ENCODE measurements at places on chromosomes 16 and 17.

GRCh38 chr17:36941265-36942010, 4.2 kb downstream of the LHX1 start:
- no peak for DNase-seq

GRCh38 chr16:12530302-12530701, 273.4 kb downstream of the CPPED1 start:
- DNase-seq, result no peak

DNA sequence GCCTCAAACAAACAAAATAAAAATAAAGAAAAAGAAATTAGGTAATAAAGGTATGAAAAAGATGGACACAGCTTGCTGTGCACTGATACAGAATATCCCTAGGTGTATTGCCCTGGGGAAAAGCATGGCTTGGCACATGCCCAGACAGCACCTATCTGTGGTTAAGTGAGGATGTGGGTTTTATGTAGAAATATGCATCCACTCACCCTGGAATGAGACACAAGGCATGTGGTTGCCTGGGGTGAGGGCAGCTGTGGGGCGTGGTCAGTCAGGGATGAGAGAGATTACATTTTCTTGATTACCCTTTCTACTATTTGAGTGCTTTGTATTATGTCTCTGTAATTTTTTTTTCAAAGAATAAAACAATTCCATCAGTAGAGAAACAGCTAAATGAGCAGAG, 6.9 kb downstream of the PLLP start:
- DNase-seq, result no peak

DNA sequence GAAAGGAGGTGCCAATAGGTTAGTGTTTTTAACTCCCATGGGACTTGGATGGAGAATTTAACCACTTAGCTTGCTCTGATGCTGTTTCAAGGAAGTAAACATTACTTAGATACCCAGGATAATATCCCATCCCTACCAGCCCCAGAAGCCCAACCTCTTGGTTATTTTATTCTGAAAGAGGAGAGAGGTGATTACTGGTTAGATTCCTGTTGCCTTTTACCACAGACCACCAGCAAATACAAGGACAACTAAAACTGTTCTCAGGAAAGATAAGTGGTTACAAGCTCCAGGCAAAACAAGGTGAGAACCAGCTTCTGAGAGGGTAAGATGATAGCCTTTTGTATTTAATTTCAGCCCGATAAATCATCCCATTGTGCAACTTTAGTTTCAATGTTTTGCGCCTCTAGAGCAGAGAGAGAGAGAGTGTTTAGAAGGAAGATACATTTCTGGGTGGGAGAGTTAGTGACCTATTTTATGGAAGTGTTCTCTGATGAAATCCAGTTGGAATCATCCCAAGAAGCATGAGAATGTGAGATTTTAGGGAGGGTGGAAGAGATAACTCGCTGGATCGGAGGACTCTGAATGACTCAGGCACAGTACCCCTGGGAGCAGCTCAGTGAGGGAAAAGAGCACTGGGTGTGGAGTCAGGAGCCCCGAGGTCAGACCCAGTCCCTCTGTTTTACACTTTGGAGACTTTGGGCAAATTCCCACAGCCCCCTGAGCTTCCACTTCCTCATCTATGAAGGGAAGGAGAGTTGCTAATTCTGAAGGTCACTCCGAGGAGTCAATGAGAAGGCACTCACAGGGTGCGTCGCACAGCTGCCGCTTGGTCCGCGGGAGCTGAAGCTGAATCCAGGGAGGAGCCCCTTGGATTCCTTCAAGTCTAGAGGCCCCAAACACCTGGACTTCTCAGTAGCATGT, 12.1 kb downstream of the GLP2R start:
- DNase-seq, result no peak

DNA sequence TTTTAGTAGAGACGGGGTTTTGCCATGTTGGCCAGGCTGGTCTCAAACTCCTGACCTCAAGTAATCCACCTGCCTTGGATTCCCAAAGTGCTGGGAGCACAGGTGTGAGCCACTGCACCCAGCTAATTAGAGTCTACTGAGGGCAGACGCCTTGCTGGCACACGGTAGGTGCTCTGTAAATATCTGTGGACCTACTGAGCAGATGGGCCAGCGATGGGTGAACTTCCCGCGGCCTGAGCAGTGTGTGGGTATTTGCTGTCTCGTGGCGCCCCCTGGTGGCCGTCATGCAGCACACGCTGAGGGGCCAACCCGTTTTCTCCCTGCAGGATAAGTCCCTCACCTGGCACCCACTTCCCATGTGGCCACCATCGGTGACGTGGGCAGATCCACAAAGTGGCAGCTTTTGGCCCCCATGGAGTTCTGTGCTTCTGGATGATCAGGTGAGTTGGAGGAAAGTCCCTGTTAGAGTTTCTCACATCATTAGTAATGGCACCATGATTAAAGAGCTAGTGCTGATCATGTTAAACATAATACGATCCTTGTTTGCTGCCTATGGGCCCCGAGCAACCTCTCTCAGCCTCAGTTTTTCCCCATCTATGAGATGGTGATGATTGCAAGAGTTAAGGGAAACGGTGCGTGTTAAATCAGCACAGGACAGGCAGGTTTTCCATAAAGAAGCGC, 40.7 kb downstream of the ZDHHC7 start:
- DNase-seq, result no peak

- DNase-seq, result no peak
Observed at GRCh38 chr17:35314415-35315216, 58.8 kb downstream of the SLFN11 start.

DNA sequence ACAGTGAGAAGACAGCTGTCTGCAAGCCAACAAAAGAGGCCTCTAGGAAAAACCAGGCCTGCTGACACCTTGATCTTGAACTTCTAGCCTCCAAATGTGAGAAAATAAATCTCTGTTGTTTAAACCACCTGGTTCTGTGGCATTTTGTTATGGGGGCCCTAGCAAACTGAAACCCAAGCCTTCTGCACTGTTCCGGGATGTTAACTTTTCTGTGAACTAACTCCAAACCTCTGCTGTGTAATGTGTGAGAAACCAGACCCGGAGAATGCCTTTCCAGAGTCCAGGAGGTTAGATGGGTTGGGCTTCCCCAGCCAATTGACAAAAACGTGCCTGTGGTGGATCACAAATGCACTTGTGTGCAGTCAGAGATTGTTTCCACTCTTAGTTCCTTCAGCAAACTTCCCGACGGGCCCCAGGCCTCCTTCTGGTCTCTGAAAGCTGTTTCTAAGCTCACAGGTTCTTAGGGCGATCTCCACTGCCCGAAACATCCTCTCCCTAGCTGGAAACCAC, 13.6 kb upstream of the GGA2 start:
- no peak for DNase-seq

- no peak for DNase-seq
Observed at GRCh38 chr16:8956265-8957062, 7.2 kb downstream of the USP7 start.

GRCh38 chr16:11306381-11306780, 25.3 kb upstream of the PRM1 start:
- DNase-seq, result no peak

DNA sequence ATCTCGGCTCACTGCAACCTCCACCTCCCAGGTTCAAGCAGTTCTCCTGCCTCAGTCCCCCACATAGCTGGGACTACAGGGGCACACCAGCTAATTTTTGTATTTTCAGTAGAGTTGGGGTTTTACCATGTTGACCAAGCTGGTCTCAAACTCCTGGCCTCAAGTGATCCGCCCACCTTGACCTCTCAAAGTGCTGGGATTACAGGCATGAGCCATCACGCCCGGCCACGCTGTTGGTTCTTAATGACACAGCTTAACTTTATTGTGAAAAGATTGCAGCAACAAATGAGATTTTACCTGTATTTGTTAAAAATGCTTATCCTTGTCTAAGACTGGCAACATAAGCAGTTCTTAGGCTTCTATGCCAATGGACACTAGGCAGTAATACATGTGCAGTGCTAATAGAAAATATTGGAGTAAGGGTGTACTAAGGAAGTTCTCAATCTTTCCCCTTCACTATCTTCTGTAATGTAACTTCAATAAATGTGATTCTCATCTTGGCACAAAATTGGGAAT, 2.9 kb downstream of the UBB start:
- DNase-seq, result no peak

- DNase-seq, result no peak
Observed at GRCh38 chr16:22195695-22196558, 10.2 kb upstream of the EEF2K start.

DNA sequence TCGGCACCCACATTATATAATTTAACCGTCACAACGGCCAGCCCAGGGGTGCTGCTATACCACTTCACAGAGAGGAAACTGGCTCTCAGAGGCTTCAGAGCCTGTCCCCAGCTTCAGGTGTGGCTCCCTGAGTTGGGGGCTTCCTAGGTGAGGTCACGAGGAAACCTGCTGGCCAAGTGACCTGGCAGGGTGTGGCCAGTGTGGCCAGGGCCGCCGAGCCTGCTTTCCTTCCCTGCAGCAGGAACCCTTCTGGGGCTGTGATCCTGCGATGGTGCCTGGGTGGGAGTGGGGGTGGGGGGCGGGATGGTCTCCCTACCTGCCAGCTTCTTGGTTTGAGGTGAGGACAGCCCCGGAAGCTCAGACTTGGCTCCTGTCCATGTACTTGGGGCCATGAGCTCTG, 39.9 kb downstream of the ADCY7 start:
- DNase-seq, result no peak

GRCh38 chr17:80169784-80170500, at the start of gene CARD14:
Gene CARD14 (plus strand): TSS chr17:80170030. CDS start chr17:80181439, 11,409 bp downstream.
- no peak for DNase-seq

DNA sequence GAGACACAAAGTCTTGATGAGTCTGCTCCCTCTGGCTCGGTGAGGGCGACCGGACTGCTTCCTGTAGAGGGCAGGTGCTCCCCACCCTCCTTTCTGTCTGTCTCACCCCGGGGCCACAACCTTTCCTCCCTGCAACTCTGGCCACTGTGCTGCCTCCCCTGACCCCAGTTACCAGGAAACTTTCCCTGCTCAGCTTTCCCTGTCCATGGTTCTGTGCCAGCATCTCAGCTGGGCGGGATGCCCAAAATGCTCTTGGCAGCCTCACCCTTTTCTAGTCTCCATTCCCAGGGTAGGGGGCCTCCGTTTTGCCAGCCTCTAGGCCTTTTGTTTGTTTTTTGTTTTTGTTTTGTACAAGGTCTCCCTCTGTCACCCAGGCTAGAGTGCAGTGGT, 1.4 kb downstream of the PLD2 start:
- DNase-seq, result no peak

DNA sequence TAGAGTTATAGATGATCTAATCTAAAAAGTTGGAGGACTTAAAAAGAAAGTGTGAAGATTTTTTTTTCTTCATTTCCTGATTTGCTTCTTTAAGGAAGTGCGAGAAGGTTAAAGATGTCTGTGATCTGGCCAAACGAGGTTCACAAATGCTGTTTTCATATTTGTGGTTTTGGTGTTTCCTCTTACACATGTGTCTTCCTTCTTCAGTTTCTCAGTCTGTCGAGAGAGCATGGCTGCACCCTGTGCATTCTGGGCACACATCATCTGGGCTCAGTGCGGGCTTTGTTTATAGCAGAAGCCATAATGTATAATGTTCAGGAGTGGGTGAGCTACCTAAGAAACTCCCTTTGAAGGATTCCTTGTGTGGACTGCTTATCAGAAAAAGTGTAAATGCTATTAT, 260.4 kb upstream of the TBX2 start:
- no peak for DNase-seq

- DNase-seq, result no peak
Observed at GRCh38 chr16:64122177-64122576, 999.7 kb downstream of the CDH11 start.

- DNase-seq, result no peak
Observed at GRCh38 chr17:73237714-73238113, 24.0 kb downstream of the CPSF4L start.

DNA sequence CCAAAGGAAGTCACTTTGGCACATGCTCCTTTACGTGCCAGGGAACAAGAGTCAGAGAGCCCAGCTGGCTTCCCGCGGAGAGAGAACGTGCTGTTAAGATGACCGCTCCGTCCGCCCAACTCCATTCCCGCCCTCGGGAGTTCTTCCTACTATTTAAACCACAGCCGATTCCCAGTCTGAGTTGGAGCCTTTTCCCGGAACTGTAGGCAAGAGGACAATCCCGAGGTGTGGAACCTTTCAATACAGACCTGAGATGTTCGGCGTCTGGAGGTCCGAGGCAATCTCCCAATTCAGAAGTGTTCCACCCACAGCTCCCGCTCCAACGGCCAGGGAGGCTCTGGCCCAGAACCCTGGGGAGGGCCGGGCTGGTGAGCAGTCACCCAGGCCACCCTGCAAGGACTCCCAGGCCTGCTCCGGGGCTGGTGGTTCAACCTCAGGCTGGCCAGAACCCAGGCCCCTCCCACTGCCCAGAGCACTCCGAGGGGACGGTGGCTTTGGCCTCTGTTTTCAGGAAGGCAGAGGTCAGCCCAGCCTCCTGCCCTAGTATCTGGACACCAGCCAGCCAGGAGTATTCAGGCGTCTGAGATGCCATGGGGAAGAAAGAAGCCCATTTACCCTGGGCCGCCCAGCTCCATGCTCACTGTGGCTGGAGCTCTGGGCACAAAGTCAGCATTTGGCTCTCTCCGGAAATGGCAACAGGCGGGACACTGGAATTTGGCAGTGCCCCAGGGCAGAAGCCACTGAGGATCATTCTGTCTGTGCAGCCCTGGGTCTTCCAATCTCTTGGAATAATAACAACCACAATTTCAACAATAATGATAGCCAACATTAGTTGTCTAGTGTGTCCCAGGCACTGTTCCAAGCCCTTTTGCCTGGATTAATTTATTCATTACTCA, 21.4 kb downstream of the EMP2 start:
- no peak for DNase-seq

DNA sequence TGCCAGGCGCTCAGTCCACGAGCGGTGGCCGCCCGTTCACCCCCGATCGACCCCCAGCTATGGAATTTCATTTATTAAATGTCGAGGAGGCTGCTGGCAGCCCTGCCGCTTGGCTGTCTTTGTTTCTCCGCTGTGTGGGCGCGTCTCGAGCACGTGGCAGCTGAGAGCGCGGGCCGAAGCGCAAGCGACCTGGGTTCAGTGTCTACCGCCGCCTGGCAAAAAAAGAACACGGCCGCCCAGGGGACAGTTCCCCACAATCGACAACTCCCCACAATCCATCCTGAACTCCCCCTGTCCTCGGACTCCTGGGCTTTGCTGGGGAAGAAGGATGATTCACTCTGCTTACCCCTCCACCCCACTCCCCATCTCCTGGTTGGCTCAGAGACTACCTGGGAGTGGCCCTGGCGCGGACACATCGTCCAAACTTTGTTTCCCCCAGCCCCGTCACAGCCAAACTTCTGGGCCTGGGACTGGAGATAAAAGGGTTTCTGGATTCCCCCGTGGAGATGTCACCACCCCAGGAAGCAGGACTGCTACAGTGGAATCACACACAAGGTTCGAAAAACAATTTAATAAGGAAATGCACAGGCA, 1.7 kb upstream of the ANKRD13B start:
- DNase-seq, result no peak

DNA sequence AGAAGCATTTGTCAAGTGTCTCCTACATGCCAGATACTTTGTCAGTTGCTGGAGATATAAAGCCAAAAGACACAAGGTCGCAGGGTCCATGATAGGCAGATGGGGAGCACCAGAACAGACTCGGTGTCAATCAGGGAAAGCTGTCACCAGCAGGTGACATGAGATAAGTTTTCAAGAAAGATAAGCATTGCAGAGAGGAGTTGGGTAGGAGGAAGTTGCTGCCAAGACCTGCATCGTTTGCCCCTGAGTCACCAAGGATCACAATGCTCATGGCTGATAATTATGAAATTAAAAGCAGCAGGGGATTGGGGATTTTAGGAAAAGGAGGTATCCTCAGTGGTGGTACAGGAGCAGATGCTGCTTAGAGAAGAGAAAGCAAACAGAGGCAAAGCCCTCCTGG, 551.1 kb upstream of the CDH11 start:
- no peak for DNase-seq

Measured in glomerular endothelial cell (primary cell).